Fibroblast of pulmonary artery (primary cell): ENCODE measurements at places on chromosomes 4 and X.

DNA sequence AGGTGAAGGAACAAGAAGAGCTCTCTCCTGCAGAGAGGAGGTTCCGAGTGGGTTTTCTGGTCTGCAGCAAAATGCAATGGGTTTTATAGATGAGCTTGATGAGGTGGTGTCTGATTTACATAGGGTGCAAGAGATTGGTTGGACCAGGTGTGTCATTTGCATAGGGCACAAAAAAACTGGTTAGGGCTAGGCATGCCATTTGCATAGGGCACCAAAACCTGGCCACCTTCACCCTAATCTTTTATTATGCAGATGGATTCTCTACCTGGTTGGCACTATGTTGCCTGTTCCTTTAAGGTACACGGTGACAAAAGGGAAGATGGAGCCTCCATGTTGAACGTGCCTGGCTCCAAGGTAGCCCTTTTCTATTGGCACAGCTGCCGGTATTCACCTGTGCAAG, 94.5 kb upstream of the PRKX start:
- no peak for DNase-seq

DNA sequence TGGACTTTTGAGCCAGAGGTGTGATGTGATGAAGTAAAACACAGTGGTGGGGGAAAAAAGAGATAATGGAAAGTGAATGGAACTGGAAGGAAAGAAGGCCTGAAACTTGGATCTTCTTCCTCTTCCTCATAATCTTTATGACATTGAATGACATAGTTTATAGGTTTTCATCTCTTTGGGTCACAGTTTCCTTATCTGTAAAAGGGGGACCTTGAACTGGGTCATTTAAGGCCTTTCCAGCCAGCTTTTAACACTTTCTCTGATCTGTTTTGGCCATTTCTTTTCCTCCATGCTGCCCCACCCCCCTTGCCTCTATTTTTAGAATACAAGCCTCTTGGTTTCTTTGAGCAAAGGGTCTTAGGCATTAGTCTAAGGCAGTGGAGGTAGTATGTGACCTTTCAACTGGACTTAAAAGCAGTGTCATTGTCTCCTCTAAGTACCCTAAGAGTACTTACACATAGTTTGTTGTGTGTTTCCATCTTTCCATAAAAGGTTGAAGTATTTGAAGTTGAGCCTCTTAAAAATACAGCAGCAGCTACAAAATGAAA, 7.8 kb downstream of the CPEB2 start:
- no peak for DNase-seq

GRCh38 chr4:105106426-105106825, 40.2 kb upstream of the TET2 start:
- peak; percentile 28 for DNase-seq

- DNase-seq: no peak
Observed at GRCh38 chr4:163747293-163747692, 252.8 kb downstream of the TMA16 start.

- peak; percentile 41 for DNase-seq
Observed at GRCh38 chrX:67545036-67545821, 1.4 kb downstream of the AR start.

GRCh38 chr4:40720916-40721315, 28.8 kb upstream of the NSUN7 start:
- DNase-seq: no peak

DNA sequence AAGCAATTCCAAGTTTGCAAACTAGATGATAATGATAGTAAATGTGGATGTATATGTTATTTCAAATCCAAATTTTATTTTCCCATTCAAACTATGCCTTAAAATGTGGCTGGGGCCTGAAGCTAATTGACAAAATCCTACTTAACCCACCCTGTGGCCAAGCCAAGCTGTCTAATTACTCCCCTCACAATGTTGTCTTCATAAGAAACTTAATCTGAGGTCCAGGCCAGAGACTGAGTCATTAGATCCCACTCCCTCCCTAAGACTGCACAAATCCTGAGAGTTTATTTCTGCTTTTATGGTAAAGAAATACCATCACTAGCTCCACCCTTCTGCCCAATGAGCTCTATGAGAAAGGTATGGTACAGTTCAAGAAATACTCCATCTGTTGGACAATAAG, 16.6 kb downstream of the SMPX start:
- no peak for DNase-seq

GRCh38 chr4:16337936-16338335, 111.7 kb upstream of the TAPT1 start:
- peak; percentile 31 for DNase-seq

- DNase-seq: no peak
Observed at GRCh38 chr4:119667802-119668201, 39.2 kb upstream of the PDE5A start.

- DNase-seq: no peak
Observed at GRCh38 chrX:44621078-44621477, 78.4 kb upstream of the FUNDC1 start.

GRCh38 chr4:156594624-156595023, 377.0 kb downstream of the PDGFC start:
- DNase-seq: no peak

- DNase-seq: no peak
Observed at GRCh38 chr4:121221608-121222007, 57.5 kb upstream of the TNIP3 start.

DNA sequence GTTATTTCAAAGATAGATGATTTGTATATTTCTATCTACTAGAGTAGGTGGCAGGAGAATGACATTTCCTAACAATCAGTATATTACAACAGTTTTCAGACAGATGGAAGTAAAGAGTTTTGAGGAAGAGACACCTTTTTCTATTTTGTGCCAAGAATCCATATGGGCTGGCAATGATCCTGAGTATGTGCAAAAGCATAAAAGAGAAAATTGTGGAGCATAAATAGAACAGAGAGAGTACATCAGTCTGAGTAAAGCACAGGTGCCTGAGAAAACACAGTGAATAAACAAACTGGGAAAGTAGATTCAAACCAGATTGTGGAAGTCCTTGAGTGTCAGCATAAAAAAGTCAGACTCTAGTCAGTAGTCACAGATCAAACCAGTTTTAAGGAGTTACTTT, 96.8 kb upstream of the WDR44 start:
- DNase-seq: no peak

DNA sequence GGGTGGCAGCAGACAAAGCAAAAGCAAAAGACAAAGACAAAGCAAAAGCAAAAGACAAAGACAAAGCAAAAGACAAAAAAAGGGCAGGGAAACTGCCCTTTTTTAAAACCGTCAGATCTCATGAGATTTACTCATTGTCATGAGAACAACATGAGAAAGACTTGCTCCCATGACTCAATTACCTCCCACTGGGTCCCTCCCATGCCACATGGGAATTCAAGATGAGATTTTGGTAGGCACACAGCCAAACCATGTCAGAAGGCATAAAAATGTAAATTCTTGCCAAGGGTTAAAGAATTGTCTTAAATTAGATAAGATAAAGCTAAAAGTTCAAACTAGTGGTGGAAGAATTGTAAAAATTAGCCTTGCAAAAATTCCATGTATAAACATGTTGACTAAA, 419.7 kb downstream of the TRAM1L1 start:
- DNase-seq: no peak

- no peak for DNase-seq
Observed at GRCh38 chrX:1385253-1386223, 6.4 kb downstream of the SLC25A6 start.

DNA sequence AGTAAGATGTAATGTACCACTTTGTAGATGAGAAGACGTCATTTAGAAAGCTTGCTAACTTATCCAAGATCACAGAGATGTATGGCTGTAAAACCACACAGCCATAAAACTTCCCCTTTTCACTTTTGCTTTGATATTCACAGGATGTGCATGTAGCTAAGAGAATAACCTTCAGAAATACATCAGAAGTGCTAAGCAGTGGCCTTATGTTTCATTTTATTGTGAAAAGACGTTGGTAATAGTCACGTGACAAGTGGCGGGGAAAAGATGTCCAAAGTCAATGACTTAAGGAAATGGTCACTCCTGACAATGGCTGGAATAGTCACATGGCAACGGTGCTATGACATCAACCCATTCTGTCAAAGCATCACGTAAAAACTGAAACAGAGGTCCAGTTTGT, 12.9 kb upstream of the WDR17 start:
- no peak for DNase-seq

DNA sequence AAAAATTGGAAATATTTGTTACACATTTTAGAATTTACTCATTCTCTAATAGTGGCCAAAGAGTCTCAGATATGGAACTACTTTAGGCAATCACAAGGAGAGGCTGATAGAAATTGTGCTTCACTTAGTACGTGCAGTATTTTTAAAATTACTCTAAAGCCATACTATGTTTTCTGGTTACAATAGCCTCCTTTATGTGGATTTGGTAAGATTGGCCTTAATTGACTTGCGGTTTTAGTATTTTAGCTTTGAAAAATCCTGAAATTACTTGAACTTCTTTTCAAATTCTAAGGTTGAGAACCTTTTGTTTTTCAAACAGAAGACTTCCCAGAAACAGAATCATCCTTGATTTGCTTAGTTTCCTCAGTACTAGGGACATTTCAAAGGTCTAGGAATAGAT, 215.2 kb downstream of the SLC4A4 start:
- no peak for DNase-seq

- DNase-seq: peak; percentile 55
Observed at GRCh38 chrX:110394651-110395050, 36.0 kb downstream of the RTL9 start.

DNA sequence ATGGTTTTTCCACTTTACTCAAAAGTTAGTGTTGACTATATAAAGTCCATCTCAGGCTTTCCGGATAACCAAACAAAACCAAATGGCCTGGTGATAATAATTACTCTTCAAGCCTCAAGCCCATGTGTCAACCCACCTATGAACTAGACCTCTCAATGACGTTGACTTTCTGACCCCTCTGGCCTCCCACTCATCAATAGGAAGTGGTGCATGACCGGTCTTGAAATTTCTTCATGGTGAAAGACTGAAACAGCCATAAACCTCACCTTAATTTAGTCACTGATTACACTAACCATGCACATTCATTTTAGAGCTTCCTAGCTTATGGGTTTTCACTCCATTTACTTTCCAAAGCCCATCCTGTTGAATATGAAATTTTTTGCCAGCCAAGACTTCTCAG, 276.0 kb downstream of the KLHL13 start:
- no peak for DNase-seq

GRCh38 chr4:5974321-5974720, 43.9 kb downstream of the C4orf50 start:
- no peak for DNase-seq

- DNase-seq: no peak
Observed at GRCh38 chr4:4542774-4543485, 1.1 kb upstream of the STX18 start.

DNA sequence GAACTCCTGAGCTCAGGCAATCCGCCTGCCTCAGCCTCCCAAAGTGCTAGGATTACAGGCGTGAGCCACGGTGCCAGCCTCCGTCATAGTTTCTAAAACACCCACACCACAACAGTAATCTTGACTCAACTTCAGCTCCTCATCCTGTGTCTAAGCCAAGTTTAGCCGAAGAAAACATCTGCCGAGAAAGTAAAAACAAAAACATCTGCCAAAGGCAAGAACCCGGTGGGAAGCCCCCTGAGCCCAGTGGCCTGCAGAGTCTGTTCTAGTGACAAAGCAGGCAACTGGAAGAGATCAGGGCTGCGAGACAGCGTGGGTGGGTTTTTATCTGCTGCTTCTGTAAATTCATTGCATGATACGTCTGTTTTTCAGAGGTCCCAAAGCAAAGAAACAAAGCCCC, 26.6 kb upstream of the CD99 start:
- peak; percentile 86 for DNase-seq

GRCh38 chrX:150366951-150367545, 3.9 kb downstream of the MAMLD1 start:
- peak; percentile 70 for DNase-seq

- peak; percentile 96 for DNase-seq
Observed at GRCh38 chrX:13110433-13111324, 66.3 kb upstream of the FAM9C start.

- DNase-seq: no peak
Observed at GRCh38 chr4:33025236-33025635, 2305.1 kb downstream of the PCDH7 start.

- DNase-seq: no peak
Observed at GRCh38 chrX:150036641-150037040, 98.3 kb upstream of the EOLA2 start.

GRCh38 chr4:105613306-105613705, 60.9 kb downstream of the ARHGEF38 start:
- no peak for DNase-seq

GRCh38 chr4:30753316-30753715, 33.1 kb downstream of the PCDH7 start:
- DNase-seq: peak; percentile 60

GRCh38 chrX:19869193-19869592, 18.2 kb downstream of the SH3KBP1 start:
- no peak for DNase-seq

GRCh38 chr4:183306811-183307210, 13.3 kb downstream of the CLDN22 start:
- no peak for DNase-seq

GRCh38 chr4:175035905-175036304, 117.7 kb downstream of the ADAM29 start:
- DNase-seq: peak; percentile 13

GRCh38 chr4:145083891-145084605, 13.9 kb downstream of the ANAPC10 start:
- DNase-seq: no peak

DNA sequence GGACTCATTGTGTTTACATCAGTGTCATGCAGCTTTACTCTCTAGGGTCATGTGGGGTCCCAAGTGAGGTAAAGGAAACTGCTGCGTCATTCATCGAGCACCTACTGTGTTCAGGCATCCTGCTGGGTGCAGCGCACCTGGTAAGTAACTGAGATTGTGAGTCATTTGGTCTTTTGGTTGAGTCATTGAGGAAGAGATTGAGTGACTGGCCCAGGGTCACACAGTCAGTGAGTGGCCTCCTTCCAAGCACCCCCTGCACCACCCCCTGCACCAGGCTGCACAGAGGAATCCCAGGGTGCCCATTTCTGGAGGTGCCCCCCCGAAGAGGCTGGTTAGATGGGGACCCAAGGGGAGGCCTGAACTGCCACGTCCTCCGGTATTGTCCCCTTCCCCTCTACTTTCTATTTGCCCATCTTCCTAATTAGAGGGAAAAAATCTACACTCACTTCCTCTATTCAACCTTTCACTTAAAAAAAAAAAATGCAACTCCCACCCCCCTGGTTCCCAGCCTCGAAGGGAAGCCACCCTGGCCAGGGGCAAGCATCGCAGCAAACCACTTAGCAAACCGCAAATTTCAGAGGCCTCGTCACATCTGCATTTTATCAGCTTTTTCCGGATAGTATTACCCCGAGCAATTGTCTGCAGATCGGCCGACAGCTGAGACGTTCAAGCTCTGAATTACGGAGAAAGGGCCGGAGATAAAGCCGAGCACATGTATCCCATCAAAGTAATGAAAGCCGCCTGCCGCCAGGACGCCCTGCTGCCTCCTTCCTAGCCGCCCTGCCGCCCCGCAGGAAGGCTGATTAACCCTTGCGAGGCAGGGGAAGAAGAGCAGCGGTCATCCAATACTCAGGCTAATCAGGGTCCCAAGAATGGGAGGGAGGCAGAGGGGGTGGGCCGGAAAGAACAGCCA, 96.3 kb upstream of the MSX1 start:
- DNase-seq: peak; percentile 59
